ENCODE measurements at places on chromosomes 5 and 9.

DNA sequence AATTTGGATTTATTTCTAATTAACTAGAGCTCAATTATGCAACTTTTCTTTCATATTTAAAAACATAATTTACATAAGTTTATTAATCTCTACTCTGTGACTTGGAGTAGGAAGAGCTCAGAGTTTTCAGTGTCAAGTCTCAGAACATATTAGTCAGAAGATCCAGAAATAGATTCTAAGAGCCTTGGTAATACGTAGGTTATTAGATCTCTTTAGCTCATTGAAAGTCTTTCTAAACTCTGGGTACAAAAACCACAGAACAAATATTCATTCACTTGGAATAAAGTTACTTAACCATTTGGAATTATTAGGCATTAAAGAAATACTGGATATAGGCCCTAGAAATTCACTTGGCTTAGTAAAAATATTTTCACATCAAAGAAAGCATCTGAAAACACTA lies 26.3 kb upstream of the ISCA1 start:
- DNase-seq, result no peak

GRCh38 chr5:117461966-117462365 lies 887.3 kb upstream of the SEMA6A start:
- no peak for DNase-seq

- DNase-seq, result no peak
Measured at GRCh38 chr9:116596646-116597045, 90.5 kb upstream of the TRIM32 start.

DNA sequence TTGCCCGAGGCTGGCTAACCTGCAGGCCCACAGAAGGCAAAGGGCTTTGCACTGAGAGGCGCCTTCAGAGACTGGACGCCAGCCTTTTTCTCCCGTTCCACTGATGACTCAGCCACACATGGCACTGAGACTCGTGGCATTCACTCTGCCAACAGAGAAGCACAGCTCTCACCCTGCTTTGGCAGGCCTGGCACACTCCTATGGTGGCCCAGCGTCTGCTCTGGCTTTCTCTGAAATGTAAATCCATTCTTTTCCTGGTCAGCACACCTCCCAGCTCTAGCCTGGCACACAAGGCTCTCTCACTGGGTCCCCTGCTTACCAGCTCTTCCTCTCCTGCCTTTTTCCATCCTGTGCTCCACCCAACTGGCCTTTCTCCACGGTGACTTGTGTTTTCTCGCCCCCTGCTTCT lies 5.9 kb upstream of the MELK start:
- DNase-seq, result no peak

- DNase-seq, result no peak
Measured at GRCh38 chr9:86941197-86941596, 6.1 kb downstream of the GAS1 start.

GRCh38 chr5:168984135-168984675 lies 316.7 kb downstream of the SLIT3 start:
- no peak for DNase-seq

- DNase-seq, result no peak
Measured at GRCh38 chr9:136821826-136822544, 14.2 kb downstream of the RABL6 start.

- DNase-seq, result no peak
Measured at GRCh38 chr9:137077758-137078693, 709 bp downstream of the UAP1L1 start.

GRCh38 chr5:83096660-83097339 lies 19.5 kb downstream of the XRCC4 start:
- peak; percentile 60 for DNase-seq

DNA sequence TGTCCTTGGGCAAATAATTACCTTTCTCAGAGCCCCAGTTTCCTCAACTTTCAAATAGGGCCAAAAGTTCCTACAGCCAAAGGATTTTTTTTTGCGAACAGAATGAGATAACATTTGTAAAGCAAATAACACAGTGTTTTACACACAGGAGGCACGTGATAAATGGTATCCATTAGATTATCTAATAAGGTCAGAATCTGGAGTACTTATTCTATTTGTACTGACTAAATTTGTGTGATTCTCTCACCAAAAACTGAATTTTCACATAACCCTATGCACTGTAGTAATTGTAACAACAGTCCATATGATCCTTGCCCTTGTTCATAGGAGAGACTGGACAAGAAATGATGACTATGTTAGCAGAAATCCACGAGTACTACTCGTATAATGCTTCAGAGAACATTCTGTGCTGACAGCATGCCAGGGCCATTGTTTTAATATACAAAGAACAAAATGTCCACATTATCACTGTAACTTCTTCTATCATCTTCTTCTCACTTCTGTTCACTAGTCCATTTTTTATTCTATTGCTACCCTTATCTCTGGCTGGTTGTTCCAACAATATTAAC lies 13.9 kb upstream of the FEM1C start:
- DNase-seq, result no peak

GRCh38 chr5:160452795-160453194 lies 31.1 kb downstream of the PTTG1 start:
- DNase-seq, result no peak

DNA sequence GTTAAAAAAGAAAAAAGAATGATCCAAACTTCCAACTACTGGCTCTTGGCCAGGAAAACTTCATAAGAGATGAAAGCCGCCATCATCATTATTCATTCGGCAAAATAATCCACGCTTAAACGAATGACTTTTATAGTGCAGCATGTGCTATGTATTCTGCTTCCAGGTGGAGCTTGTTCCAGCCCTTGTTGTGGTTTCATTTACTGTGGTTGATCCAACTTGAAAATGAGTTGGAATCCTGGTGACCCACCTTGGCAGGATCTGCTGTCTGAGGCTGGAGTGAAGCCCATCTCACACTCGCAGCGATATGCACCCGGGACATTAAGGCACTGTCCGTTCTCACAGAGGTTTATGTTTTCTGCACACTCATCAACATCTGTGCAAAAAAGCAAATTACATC lies 209.6 kb downstream of the FBN2 start:
- DNase-seq, result no peak

DNA sequence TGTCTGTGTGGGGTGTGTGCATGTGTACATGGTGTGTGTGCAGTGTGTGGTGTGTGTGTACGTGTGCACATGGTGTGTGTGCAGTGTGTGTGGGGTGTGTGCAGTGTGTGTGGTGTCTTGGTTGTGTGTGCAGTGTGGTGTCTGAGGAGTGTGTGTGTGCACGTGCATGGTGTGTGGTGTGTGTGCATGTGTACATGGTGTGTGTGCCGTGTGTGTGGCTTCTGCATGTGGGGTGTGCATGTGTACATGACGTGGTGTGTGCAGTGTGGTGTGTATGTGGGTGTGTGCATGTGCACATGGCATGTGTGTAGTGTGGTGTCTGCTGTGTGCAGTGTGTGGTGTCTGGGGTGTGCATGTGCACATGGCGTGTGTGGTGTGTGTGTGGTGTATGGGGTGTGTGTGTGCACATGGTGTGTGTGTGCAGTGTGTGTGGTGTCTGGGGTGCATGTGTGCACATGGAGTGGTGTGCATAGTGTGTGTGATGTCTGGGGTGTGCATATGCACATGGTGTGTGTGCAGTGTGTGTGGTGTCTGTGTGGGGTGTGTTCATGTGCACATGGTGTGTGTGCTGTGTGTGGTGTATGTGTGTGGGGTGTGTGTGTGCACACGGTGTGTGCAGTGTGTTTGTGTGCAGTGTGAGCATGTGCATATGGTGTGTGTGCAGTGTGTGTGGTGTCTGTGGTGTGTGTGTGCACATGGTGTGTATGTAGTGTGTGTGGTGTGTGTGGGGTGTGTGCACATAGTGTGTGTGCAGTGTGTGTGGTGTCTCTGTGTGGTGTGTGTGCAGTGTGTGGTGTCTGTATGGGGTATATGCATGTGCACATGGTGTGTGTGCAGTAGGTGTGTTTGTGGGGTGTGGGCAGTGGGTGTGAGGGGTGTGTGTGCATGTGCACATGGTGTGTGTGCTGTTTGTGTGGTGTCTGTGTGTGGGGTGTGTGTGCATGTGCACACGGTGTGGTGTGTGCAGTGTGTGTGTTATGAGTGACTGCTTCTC lies 40.6 kb upstream of the ZNG1F start:
- no peak for DNase-seq

DNA sequence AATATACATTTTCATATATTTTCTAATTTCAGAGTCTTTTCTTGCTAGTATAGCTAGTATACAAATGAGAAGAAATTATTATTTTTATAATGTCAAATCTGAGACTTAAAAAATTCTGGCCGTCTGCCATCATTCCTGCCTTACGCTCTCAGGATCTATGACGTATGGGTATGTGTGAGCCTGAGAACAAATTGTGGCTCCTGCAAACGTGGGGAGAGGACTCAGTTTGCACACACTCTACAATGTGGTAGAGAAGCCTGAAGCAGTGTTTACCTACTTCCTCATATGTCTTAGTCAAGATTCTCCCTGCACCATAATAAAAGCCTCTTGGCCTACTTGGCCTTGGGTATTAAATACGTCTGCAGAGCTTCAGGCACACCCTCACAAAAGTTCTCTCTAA lies 825.4 kb downstream of the SEMA5A start:
- no peak for DNase-seq

GRCh38 chr5:64637837-64638443 lies 52.4 kb upstream of the SHISAL2B start:
- peak; percentile 11 for DNase-seq

- DNase-seq, result peak; percentile 24
Measured at GRCh38 chr5:151095341-151096000, 14.6 kb upstream of the TNIP1 start.

- no peak for DNase-seq
Measured at GRCh38 chr9:115740986-115741385, 412.6 kb upstream of the PAPPA start.

GRCh38 chr5:16508730-16509531 lies 43.3 kb upstream of the ZNF622 start:
- no peak for DNase-seq

GRCh38 chr5:177552839-177553455 lies 1.4 kb downstream of the FAM193B start:
- DNase-seq, result no peak

DNA sequence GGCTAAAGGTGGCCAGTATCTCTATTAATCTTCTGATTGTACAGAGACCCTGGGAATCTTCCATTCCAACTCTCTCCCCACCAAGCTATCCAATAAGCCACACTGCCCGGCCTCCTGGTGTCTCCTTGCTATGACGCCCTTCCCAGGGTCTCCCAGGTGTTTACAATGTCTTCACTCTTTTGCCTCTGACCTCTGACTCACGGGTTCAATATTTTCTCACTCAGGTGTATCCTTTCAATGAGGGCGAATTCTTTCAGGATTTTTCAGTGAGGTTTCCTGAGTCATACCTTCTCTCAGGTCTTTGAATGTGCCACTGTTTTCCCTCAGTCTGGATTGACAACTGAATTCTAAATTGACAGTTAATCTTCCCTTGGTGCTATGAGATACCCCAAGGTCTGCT lies 53.7 kb upstream of the IRX4 start:
- no peak for DNase-seq

DNA sequence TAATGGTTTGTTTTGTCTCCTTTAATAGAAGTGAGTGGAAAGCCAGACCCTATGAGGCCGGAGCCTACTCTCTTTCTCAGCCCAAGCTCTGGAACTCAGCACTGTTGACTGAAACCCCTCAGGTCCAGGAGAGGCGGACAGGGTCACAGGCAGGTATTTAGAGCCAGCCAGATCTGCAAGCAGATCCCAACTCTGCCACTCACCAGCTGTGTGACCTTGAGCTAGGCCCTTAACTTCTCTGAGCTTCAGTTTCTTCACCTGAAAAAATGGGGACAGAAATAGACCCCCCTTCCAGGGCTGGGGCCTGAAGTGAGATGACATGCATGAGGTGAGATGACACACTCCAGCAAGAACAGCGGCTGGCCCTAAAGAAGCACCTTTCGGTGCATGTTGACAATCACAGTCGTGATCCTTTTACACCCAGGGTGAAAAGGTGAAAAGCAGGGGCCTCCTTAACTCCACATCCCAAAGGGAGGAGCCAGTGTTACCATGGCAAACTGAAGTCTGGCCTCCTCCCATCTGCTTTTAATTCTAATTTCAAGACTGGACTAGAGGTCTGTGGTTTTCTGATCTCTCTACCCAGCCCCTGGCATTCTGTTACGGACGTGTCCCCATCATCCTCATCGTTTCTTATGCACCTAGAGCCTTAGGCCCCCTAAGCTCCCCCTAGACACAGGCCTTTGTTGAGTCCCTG lies 27.2 kb downstream of the MORN5 start:
- DNase-seq, result no peak

DNA sequence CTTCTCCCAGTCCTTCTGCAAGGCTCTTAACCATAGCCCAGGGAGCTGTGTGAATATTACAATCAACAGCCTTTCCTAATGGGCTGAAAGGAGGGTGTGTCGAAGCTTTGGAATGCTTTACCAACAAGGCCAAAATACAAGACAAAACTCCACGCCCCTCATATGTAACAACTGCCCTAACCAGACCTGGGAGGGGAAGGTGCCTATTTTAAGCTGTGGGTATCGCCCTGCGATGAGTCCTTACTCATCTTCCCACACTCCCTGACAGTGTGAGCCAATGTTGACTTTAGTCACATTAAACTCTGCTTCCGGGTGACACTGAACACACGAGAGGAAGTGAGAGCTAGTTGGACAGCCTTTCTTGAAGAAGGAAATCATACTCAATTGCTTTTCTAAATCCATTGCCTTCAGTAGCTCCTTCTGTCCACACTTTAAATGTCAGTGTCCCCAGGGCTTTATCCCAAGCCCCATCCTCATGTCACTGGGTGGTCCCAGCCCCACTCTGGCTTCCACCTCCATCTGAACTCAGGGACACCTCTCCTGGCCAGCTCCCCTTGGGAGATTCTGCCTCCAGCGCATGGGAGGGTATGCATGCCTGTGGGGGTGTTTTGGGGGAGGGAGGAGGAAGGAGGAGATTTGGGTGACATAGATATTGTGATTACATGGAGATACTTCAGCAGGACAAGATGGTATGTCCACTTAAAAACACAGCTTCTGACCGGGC lies 6.5 kb upstream of the TBC1D9B start:
- DNase-seq, result peak; percentile 25

DNA sequence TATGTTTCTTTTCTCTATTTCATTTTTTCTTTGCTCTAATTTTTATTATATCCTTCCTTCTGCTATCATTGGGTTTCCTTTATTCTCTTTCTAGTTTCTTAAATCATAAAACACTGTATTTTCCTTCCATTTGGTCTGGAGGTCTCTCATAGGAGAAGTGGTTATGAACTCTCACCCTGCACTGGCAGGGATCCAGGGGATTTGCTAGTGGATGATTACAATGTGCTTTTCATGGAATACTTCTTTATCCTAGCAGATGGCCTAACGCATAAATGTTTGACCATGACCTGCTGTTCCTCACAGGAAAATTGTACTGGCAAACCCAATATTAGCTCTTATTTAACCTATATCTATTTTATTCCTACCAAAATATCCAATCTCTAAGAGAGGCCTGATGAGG lies 31.5 kb upstream of the SGCD start:
- DNase-seq, result no peak

- peak; percentile 30 for DNase-seq
Measured at GRCh38 chr5:111781200-111781599, 24.2 kb upstream of the NREP start.

Measured in fibroblast of skin of abdomen (primary cell).